GM23338 (cell line): ENCODE measurements at places on chromosomes 3 and 15. TPM values are rescaled to one million over a fixed set of nuclear protein-coding genes. Genes with fewer than 3 reads are reported as not detected.
A peak's percentile ranks its signal among the peaks of the same experiment; 100 is the strongest.

DNA sequence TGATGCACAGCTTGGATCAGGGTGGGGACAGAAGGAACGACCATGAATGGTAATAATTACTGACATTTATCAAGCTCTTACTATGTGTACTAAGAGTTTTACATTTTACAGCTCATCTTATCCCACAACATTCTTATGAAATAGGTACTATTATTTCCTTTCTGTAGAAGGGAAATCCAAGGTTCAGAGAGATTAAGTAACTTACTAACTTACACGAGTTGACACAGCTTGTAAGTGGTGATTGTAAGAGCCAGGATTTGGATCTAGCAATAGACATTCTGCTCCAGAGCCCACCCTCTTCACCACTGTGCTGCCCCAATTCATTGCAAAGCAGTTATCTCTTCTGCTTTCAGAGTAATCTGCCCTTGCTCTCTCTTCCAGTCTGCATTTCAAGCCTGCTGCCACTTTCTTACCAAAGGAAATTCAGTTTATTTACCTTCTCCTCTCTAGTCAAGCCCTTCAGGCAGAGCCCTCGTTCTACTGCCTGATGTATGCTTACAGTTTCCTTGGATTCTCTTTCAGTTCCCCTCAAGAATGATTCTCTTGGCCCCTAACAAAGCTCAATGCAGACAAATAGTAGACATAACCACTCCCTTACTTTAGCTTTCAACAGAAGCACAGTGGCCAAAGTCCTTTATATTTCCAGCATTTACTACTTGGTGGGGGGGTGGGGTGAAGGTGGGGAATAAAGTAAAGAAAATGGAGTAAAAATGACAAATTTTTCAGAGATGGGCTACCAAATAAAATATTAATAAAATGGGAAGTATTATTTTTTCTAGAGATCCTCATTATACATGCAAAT is 65.8 kb downstream of the ATP8B4 start:
- no peak for DNase-seq
- H3K27ac ChIP-seq, result no peak overlapping the region
- no peaks in the 10 kb centered on the region for H3K4me1 ChIP-seq

Gene GADL1
- total RNA-seq, result 0.35 and 0.97 TPM in 2 replicates

Gene PDCD10
- 95.2 and 108 TPM in 2 replicates for total RNA-seq

DNA sequence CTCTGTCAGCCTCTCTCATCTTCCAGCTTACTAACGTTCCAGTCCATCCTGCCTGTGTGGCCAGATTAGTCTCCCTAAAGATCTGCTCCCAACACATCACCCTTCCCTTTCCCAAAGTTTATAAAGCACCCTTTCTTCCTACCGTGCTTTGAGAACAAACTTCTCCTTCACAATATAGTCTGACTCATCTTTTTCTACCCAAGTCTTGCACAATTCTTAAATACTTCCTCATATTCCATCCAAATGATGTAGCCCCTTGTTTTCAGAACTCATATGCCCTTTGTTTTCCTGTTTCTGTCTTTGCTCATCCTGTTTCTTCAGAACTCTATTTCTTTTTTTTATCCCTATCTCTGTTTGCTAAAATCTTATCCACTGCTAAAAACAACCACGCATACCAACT is 326.8 kb downstream of the MFSD1 start:
- H3K27ac ChIP-seq, result no peak overlapping the region
- H3K27me3 ChIP-seq, result no peaks in the 10 kb centered on the region
- no peak overlapping the region for H3K4me3 ChIP-seq
- no peaks in the 10 kb centered on the region for H3K4me1 ChIP-seq
- no peaks in the 10 kb centered on the region for H3K36me3 ChIP-seq

Gene CHRNA3
- total RNA-seq, result 1.3 and 2.9 TPM in 2 replicates

GRCh38 chr15:31274496-31275330 is 51.9 kb upstream of the KLF13 start:
- no peaks in the 10 kb centered on the region; the same call in 1 of the 2 replicates for H3K4me1 ChIP-seq
- no peak overlapping the region for H3K4me3 ChIP-seq
- H3K27ac ChIP-seq, result no peak overlapping the region

Gene PCLAF
- 48.9 and 52.7 TPM in 2 replicates for total RNA-seq

DNA sequence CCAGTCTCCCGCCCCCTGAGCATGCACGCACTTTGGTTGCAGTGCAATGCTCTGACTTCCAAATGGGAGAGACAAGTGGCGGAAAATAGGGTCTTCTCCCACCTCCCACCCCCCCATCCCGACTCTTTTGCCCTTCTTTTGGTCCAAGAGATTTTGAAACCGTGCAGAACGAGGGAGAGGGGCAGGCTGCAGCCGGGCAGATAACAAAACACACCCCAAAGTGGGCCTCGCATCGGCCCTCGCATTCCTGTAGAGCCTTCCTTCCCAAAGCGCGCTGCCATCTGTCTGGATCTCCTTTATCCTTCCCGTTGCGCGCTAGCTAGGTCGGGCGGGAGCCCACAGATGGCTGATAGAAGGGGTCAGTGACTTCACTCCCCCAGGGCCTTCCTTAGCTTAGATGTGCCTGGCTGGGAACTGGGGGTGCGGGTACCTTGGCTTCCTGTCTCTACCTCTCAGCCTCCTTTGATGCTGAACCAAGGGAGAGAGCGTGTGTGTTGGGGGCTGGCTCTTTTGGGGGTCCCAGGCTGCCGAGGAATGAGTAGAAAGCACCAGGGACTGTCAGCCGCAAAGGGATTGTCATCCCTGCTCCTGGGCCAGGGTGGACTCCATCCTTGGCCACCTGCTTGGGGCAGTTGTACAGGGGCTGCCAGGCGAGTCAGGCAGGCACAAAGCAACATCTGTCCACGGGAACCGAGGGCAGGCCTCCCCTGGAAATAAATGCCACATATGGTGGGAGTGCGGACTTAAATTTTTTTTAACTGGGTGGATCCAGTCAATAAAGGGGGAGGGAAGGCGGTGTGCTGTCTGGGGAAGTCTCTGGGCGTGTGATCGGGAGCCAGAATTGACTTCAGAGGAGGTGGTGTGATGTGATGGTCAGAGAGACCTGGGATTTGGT is 1.8 kb downstream of the SMAD3 start:
- peaks cover 30% of the 10 kb centered on the region for H3K4me1 ChIP-seq
- peak; percentile 81 for DNase-seq
- peaks cover 53% of the 10 kb centered on the region for H3K27me3 ChIP-seq
- no peaks in the 10 kb centered on the region for H3K36me3 ChIP-seq

DNA sequence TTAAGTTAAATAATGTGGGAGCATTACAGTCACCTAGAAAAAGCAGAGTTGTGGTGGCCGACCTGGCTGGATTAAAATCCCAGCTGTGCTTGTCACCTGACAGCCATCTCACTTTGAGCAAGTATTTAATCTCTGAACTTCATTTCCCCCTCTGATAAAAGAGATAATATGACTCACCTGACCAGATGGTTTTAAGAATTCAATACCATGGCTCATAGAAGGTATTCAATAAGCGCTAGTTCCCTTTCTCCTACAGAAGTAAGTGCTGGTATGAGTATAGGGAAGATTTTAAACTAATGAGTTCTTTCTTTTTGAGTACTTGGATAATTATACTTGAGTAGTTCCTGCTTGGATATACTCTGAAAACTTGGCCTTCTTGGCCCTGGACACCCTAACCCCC is 325.5 kb downstream of the IL5RA start:
- H3K36me3 ChIP-seq, result no peaks in the 10 kb centered on the region
- no peak for DNase-seq
- H3K4me1 ChIP-seq, result peaks cover 16% of the 10 kb centered on the region
- no peak overlapping the region for H3K27ac ChIP-seq
- H3K4me3 ChIP-seq, result no peak overlapping the region

DNA sequence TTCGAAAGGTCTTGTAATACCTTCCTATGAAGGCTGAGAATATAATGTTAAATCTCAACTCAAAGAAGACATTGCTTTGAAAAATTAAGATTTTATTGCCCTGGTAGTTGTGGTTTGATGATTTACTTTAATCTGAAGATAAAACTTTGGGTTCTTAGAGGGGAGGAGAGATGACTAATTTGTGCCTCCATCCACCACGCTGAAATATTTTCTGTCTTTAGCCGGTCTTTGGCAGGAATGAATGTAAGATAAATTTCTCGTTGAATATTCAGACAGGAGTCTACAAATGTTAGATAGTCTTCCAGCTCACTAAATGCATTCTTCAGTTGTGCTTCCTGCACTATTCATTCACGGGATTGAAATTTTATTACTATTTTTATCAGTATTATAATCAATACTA is 844.3 kb upstream of the NR2F2 start:
- H3K4me3 ChIP-seq, result no peak overlapping the region
- no peaks in the 10 kb centered on the region for H3K4me1 ChIP-seq
- H3K36me3 ChIP-seq, result no peaks in the 10 kb centered on the region
- no peak overlapping the region for H3K27ac ChIP-seq
- no peak for DNase-seq
- no peaks in the 10 kb centered on the region for H3K27me3 ChIP-seq

Gene CYP1A2
- total RNA-seq, result not detected in 2 replicates

DNA sequence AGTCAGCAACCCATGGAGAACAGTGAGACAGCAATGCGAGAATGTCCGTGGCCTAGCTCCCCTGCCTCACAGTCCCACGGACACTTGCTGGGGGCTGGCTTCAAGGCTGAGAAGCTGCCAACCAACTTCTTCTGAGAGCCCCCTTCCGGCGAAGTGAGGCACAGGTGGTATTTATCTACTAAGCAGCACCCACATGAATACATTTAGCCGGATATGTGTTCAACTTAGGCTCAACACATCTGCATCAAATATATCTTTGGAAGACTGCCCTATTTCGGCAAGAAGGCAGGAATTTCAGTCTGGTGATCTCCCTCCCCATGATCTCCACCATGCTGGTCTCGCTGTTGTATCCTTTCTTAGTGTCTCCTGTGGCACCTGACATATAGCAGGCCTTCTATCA is 340.9 kb upstream of the NR2E3 start:
- H3K36me3 ChIP-seq, result 0 out of 2 replicates have a peak, but pooled peaks cover 3% of the 10 kb centered on the region
- H3K4me3 ChIP-seq, result no peak overlapping the region
- H3K27ac ChIP-seq, result no peak overlapping the region
- no peaks in the 10 kb centered on the region for H3K27me3 ChIP-seq
- peaks cover 17% of the 10 kb centered on the region for H3K4me1 ChIP-seq

GRCh38 chr15:80179025-80179759 is 26.4 kb downstream of the FAH start:
- no peak overlapping the region for H3K27ac ChIP-seq
- H3K27me3 ChIP-seq, result no peaks in the 10 kb centered on the region
- no peaks in the 10 kb centered on the region; the same call in 1 of the 2 replicates for H3K36me3 ChIP-seq
- DNase-seq, result no peak

Gene DNASE1L3
- not detected in 2 replicates for total RNA-seq

DNA sequence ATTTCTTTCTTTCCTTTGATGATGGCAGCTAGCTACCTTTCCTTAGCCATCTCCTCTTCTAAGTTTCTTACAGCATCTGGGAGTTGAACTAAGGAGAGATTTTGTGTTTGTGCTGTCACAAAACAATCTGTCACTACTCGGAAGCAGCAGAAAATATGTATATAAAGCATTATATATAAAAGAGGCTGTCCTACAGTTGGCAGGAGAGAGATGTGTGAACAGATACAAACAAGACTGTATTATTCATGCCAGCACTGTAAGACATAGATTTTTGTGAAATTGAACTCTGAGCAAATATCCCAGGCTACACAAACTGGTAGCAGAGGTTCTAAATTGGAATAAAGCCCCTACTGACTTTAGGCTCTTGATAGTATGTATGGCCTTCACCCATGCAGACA is 577.5 kb upstream of the NECTIN3 start:
- no peaks in the 10 kb centered on the region for H3K36me3 ChIP-seq
- H3K4me3 ChIP-seq, result no peak overlapping the region
- H3K4me1 ChIP-seq, result peaks cover 8% of the 10 kb centered on the region; the same call in 1 of the 2 replicates
- no peak for DNase-seq
